ENCODE measurements at places on chromosomes 12 and 14.
A peak's percentile ranks its signal among the peaks of the same experiment; 100 is the strongest.

DNA sequence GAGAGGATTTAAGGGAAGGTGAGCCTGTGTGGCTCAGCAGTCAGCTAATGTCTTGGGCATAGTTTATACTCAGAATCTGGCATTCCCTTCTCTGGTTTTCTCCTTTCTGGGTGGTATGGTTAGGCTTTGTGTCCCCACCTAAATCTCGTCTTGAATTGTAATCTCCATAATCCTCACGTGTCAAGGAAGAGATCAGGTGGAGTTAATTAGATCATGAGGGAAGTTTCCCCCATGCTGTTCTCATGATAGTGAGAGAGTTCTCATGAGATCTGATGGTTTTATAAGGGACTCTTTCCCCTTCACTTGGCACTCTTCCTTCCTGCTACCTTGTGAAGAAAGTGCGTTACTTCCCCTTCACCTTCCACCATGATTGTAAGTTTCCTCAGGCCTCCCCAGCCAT, 169.8 kb upstream of the PELI2 start:
- no peak for DNase-seq

DNA sequence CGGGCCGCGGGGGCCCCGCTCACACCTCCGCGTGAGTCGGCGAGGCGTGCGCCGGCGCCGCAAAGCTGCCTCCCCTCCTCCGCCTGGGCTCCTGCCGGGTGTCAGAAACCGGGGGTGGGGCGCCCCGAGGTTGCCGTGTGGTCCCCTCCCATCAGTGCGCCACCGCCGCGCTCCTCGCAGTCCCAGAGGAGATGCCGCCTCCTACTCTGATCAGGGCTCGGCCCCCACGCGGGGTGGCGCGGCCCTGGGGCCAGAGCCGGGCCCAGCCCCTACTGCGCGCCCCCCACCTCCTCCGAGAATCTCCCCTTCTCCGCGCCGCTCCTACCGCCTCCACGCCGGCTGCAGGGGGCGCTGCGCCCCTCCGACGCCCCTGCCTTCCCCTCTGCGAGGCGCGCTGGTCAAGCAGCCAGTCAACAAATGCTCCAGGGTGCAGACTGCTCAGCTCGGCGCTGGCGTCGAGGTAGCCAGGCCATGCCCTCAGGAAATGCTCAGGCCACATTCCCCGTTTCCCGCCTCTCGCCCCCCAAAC, 467 bp upstream of the JAG2 start:
- DNase-seq: peak; percentile 25

GRCh38 chr12:4144676-4145075, 128.9 kb upstream of the CCND2 start:
- DNase-seq: no peak

DNA sequence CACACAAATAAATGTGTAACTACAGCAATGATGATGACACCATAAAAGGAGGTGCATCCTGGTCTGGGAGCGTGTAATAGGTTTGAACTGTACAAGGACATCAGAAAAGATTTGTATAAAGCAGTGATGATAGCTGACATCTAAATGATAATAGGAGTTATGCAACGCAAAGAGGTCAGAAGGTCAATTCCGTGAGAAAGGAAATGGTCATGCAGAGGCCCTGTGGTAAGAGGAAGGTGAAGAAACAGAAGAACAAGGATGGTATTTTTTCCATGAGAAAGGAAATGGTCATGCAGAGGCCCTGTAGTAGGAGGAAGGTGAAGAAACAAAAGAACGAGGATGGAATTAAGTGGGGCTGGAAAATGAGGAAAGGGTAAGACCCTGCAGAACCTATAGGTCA, 106.7 kb upstream of the TMPO start:
- no peak for DNase-seq

DNA sequence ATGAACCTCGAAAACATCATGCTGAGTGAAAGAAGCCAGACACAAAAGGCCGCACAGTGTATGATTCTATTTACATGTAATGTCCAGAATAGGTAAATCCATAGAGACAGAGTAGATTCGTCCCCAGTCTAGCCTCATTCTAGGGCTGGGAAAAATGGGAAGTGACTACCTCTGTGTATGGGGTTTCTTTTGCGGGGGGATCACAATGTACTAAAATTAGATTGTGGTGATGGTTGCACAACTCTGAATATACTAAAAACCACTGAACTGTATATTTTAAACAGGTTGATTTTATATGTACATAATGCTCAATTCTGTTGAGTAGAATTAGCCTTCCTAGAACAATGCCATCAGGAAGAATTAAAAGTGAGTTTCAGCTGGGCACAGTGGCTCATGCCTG, 6.3 kb upstream of the RILPL2 start:
- no peak for DNase-seq

GRCh38 chr14:32330351-32331111, 1.4 kb downstream of the AKAP6 start:
- peak; percentile 70 for DNase-seq

DNA sequence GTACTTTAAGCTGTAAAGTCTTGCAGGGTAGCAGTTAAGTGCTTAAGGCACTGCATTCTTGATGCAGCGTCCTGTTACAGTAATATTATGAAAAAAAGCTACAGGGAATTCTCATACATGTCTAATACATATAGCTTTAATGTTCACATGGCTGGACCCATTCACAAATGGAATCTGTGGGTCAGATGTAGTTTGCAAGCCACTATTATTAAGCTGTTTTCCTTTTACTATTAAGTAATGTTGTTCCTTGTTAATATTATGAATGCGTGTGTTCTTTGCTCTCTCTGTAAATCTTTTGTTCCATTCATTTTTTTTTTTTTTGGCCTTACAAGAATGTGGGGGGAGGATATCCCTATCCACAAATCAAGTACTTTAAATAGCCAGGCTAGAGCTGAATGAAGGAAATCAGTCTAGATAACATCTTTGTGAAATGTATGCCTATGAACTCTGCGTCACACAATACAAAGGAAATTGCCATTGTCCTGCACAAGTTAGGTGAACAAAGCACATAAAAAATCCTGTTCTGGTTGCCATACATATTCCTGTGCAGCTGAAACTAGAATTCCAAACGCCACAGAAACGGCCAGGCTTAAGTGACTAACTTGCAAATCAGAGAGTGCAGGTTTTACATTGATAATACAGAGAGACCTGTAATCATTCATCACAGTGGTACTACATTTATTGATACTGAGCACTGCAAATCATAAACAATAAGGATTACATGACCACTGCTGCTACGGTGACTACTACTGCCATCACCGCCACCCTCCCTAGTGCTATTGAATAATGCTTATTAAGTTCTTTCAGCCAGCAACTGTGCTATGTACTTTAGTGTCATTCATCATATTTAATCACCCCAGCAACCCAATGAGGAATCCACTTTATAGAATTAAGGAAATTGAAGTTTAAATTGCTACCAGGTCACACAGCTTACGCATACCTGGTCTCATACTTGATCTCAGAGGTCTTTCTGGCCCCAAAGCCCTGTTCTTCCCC, 111.9 kb downstream of the HMGA2 start:
- no peak for DNase-seq

DNA sequence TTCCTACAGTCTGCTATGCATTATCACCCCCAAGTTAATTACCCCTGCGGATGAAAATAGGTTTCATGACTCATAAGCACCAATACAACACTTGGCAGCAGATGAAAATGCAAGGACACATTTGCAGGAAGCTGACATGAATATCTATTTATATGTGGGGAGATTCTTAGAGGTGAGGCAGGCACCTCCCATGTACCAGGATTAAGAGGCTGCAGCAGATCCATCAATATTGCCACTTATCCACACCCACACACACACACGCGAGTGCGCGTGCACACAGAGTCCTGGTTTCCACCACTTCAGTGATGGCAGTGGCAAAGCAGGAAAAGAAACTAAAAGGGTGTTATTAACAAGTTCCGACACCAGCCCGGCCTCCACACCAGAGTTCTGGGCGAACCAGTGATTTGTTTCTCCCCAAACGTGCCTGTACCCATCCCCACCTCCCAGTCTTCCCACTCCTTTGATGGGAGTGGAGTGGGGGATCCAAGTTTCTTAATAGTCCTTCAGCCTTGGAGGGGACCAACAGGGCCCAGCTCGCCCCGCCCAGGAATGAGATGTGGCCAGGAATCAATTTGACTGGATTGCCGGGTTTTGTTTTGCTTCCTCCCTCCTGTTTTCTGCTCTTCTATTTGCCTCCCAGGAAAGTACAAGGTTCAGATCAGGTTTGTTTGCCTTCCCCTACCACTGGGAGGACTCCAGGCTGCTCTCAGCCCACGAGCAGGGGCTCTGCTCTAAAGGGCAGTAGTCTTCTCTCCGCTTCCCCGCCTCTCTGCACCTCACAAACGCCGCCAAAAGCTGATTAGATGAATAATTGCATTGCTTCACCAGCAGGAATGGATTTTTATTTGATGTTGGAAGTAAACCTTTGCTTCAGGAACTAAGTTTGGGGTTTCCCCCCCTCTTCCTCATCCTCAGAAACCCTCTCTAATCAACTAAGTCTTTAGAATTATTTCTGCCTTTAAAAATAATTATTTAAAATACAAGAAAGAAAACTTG, 5.2 kb downstream of the IRF2BPL start:
- peak; percentile 79 for DNase-seq

GRCh38 chr12:26874501-26875296, 41.7 kb upstream of the ITPR2 start:
- no peak for DNase-seq

DNA sequence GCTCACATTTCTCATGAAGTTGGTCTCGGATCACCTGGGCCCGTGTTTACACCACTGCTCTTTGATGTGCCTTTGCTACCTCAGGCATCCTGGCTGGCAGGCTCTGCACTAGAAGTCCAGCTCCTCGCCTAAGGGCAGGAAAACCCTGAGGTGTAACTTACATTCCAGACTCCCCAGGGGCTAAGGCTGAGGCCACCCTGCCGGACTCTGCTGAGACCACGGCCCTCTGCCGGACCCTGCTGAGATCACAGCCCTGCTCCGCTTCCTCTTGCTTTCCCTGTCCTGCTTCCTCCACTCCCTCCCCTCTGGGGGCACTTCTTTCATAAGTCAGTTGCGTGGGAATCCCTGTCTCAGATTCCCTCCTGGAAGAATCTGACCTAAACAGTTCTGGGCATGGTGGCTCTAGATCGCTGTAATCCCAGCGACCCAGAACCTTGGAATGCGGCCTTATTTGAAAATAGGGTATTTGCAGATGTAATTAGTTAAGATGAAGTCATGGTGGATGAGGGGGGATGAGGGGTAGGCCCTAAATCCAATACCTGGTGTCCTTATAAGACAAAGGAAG, 17.2 kb downstream of the RILPL1 start:
- DNase-seq: no peak

- DNase-seq: no peak
These were observed 18.0 kb downstream of the GPRC5A start for GRCh38 chr12:12909228-12909994.

DNA sequence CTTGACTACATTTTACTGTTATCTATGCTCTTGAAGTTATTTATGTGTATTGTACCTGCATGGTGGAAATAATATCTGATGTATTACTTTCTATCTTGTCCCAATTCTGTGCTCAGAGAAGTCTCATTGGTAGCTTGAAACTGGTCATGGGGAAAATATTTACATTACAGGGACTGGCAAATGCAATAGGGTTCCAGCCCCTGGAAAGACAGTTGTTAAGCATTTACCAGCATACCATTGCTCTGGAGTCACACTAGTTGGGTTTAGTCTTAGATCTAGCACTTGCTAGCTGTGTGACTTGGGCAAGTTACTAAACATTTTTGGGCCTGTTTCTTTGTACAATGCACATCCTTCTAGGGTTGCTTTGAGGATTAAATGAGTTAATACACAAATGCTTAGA, 86.3 kb upstream of the NRXN3 start:
- DNase-seq: no peak

DNA sequence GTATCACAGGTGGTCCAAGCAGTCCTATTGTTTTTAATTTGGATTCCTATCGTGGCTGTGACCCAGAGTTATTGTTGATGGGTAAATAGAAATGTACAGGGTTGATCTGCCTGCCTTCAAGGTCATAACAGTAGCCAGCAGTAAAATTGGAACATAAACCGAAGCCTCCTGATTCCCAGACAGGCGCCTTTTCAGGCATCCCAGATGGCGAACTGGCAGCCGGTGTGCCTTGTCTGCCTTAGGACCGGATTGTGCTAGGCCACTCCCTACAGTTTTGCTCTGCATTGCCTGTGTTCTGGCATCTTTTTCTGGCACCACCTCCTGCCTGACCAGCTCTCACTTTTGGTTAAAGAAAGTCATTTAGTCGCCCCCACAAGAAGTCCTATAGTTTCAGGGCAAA, 22.2 kb downstream of the TMEM117 start:
- no peak for DNase-seq

- no peak for DNase-seq
These were observed 1.3 kb downstream of the MARS1 start for GRCh38 chr12:57489157-57489641.

- DNase-seq: no peak
These were observed 236.2 kb downstream of the EGLN3 start for GRCh38 chr14:33714527-33715226.

GRCh38 chr14:103058164-103059055, 1.1 kb upstream of the CDC42BPB start:
- DNase-seq: no peak

GRCh38 chr12:22286569-22286968, 47.9 kb downstream of the ST8SIA1 start:
- no peak for DNase-seq

GRCh38 chr14:39626589-39627576, 194.7 kb upstream of the FBXO33 start:
- DNase-seq: no peak

DNA sequence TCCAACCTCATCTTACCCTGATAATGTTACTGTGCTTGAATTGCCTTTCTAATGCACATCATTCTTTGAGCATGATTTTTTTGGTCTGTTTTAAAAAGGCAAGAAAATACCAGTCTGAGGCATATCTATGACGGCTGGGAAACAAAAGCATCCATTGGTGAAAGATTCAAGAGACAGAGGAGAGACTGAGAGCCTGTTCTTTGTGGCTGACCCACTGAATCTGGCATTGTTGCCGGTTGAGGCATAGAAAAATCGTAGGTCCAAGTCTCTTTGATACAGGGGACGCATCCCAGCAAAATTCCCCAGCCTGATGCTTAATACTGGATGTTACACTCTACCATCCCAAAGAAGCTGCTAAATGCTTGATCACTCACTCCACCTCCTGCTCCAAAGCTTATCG, 2.9 kb upstream of the KLHL42 start:
- DNase-seq: no peak

DNA sequence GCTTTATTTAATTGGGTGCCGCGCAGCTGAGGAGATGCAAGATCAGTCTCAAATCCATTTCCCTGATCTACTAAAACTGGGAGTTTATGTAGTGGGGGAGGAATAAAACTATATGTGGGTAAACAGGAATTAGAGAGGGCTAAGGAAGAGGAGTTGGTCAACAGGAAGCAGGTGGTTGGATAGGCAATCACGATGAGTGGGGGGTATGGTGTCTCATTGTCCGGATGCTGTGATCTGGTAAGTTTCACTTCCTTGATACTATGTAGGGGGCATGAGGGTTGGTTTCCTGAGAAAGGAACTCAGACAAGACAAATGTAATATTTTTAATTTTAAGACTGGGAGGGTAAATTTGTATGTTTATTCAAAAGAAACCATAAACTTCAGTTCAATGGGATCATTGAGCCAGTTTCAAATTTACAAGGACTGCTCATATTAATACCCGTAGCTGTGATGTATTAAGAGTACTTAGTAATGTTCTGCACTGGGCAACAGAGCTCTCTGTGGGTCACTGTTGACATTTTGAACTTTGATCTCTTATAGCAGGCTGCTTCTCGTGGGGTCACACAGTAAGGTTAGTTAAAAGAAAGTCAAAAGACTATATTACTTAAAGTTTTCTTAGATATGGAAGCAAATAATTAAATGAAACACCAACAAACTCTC, 786.2 kb upstream of the FBXO33 start:
- DNase-seq: peak; percentile 67

- DNase-seq: no peak
These were observed 75.9 kb downstream of the BMP4 start for GRCh38 chr14:53880761-53881160.

GRCh38 chr14:99124482-99125105, 147.4 kb downstream of the BCL11B start:
- no peak for DNase-seq

All from NCI-H748 treated with DMSO at 0.1 percent for 48 hours (cell line).